ENCODE measurements at places on chromosomes 3 and 15.

- no peak for DNase-seq
Measured at GRCh38 chr15:33964665-33965040, 3.6 kb upstream of the CHRM5 start.

DNA sequence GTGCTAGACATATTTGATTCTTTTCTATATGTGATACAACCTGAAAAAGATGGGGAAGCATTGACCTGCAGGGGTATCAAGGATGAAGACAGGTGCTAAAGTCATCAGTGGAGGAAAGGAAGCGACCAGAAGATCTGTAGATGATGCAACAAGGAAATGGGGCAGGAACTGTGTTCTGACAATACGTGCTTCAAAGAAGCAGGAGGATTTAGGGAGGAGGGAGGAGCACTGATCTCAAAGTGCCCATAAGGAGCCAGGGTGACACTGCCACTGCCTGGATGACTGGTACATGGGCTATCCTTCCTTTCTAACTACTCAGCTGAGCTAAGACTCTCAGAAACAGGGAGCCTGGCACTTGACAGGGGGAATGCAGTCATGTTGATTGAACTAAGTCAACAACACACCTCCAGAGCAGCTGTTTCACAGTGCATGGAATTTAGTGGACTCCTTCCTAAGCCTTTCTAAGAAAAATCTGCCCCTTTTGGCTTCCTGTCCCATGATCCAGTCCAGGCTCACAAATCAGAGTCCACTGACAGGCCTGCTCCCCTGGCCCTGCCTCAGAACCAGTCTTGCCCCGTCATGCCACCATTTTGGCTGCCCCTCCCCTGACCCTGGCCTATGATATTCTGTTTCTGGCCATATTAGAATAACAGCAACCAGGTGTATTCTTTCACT is 12.0 kb downstream of the LYSMD4 start:
- no peak for DNase-seq

DNA sequence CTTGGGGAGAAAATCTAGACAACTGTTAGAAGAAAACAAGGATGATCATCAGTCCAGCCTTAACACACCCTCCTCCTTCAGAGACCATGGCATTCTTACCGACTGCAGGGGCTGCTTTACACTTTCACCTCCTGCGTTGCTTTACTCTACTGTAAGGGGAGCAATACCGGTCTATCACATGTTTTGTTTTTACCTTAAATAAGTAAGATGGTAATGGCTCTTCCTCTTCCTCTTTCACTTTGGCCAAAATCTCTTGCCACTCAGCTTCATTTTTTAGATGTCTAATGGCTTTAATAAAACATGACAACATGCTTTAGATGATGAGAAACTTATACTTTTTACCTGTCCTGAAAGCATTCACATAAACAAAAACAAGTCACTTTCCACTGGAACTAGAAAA is 33.4 kb upstream of the STIMATE start:
- DNase-seq, result no peak

DNA sequence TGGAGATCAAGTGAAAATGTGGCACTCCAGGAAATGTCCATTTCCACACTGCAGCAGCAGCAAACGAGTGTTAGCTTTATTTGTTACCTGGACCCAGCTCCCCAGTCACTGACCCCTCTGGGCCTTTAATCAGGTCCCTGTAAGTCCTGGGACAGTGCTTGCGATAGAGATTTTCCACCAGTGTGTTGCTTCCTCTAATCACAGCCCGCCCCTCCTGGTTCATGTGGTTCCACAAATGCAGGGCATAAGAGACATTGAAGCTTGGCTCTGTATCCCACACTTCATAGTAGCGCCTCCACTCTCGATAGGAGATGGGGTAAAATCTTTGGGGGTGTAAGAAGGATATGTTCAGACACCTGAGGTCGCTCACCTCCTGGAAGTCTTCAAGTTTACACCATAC is 8.0 kb downstream of the A4GNT start:
- no peak for DNase-seq

DNA sequence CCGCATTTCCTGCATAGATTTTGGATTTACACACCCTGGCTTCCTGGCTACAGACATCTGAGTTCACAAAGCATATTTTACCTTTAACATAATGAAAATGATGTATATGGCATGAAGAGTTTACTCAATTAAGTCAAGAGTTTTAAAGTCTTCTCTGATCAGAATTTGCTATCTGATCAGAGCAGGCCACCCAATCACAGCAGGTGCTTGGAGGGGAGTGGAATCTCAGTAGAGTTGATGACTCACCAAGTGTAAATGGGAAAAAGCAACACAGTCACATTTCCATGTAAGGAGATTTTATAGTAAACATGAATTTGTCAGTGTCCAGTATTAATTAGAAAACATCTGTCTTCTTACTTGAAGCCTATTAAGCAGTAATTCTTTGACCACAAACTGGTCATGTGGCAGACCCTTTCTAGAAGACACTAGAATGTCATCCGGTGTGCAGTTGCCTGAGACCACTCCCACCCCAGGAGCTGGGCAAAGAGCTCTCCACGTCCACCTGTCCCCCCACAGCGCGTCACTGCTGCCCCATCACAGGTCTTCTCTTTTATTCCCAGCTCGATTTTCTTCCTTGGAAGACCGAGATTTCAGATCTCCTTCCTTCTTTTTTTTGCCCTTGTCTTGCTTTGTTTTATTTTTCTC is 10.8 kb downstream of the MESD start:
- DNase-seq, result no peak

DNA sequence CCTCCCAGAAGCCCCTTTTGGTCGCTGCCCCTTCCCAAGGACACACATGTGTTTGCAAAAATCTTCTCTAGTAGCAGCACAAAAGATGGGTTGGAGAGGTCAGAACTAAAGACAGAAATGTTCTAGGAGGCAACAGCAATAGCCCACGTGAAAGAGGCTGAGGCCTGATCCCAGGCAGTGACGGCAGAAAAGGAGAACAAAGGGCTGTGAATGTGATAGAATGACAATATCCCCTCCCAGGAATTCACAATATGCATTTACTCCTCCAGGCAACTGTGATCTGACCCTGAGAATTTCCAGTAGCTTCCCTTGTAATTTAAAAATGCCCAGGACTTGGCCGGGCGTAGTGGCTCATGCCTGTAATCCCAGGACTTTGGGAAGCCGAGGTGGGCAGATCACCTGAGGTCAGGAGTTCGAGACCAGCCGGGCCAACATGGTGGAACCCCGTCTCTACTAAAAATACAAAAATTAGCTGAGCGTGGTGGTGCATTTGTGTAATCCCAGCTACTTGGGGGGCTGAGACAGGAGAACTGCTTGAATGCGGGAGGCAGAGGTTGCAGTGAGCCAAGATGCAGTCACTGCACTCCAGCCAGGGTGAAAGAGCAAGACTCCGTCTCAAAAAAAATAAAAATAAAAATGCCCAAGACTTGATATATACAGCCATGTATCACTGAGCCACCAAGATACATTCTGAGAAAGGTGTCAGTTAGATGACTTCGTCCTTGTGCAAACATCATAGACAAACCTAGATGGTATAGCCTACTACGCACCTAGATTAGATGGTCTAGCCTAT is 43.6 kb upstream of the PIAS1 start:
- no peak for DNase-seq

DNA sequence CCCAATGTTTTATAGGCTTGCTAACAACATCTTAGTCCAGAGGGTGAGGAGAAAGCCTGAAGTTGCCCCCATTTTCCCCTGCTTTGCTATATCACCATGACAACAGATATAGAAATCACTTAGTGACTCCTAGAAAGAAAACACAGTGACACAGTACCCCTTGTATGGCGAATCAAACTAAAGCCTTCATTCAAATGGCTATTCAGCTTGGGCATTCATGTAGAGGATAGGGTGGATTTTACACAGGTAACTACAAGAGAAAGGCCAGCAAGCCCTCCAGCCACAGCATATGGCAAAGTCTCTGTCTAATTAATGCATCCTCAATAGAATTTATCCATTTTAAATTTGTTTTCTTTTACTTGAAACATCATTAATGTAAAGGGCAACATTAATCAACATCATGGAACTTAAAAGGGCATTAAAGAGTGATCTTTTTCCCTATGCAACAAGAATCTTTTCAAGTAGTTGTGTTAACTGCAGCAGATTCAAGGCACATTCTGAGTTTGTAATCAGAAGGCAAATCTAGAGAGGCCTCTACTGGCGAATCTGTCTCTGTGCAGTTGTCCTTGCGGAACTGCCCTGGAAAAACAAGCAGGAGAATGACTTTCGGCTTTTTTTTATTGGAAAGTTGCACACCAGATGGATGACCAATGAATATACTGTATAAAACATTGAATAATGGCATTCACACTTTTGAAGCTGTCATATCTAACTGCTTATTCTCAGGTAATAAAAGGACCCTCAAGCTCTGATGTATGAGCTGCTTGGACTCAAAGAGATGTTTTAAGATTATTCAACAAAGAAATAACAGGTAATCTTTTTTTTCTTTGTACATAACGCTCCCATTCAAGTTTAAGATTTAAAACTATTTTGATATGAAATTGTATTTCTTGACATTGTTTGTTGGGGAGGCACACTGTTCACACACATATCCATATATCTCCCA is 621.7 kb upstream of the AGTR1 start:
- no peak for DNase-seq

DNA sequence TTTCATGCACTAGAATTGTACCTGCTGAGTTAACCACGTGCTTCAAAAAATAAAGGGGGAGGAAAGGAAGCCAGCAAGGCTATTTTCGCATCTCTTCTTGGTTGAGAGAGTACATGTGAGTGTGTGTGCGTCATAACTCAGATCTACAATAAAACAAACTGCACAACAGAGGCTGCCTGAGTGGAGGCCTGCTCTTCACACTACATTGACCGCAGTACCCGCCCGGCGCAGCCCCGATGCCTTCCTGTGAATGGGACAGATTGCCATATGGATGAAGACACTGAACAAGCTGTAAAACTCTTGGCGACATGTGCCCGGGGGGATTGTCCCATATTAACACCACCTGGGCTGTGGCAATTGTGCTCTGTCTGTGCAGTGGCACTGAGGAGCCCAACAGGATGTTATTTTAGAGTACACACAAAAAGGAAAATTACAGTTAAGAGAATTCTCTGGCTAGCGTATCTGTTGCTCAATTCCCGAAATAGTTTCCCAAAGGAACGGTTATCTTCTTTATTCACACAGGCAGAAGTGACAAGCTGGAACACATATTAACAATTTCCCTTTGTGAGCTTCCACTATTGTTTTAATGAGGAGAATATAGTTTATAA is 551.5 kb downstream of the FOXP1 start:
- DNase-seq, result no peak

DNA sequence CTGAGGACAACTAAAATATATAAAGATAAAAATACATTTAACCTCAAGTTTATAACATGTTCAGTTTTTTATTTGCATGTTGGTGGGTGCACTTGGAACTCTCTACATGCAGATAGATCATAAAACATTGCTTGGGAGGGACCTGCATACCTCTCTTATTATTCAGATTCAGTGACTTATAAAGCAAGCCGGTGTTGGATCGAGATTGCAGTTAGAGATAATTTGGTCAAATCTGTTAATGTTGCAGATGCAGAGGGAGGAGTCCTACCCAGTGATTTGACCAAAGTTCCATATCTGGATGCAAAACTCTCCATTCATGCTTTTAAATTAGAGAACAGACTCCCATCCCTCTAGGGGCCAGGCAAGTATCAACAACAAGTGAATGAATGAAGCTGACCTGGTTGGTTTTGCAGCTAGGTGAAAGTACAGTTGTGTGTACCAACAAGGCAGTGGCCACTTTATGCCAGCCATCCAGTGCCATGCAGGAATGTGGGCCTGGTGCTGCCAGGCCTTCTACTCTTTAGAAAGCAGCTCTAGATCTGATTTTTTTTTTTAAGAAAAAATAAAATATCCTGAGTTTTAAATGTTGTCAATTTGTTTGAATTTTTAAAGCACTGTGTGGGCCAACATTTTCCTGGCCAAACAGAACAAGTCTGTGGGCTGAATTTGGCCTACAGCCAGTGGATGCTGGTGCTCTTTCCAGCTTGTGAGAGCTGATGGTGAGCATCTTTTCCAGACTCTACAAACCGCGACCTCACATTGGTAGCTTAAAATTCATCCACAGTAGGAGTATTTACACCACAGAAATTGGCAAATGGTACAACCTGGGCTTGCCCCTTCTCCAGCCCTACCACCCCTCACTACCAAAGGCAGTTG is 12.3 kb downstream of the CDIN1 start:
- no peak for DNase-seq

DNA sequence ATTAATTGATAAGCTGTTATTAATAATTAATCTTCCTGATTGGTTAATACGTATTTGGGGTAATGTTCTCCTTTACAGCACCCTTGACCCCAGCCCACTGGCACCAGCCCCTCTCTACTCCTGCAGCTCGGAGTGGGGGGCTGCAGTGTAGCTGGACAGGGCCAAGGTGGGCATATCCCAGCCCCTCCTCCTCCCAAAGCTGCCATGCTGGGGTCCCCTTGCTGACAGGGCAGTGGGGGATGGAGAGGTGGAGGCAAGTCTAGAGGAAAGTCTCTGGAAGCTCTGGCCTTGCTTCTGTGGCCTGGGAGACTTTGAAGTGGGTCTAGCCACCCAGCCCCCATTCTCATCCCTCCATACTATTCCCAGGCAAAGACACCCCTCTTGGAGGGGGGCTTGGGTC is 35.8 kb downstream of the HCN4 start:
- no peak for DNase-seq

DNA sequence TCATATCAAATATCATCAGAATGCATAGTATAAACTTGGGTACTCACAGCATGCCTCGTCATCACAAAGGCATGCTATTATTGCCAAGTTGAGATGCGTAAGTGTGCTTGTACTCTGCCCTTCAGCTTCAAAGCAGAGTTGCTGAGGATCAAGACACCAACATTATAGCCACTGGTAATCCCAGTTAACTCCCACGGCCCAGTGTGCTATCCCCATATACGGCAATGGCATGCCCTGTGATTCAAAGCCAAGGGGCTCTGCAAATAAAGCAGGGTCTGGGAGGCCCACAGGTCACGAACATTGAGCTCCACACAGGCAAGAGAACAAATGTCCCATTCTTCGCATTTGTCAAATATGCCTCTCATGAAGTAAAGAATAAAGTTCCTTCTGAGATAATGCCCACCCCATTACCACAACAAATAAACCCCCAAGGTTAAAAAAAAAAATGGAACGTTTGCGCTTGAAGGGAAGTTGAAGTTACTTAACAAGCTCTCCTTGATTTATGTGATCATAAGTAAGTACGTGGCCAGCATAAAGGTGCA is 298.1 kb upstream of the NECTIN3 start:
- no peak for DNase-seq

GRCh38 chr3:71591101-71591500 is 7.6 kb upstream of the FOXP1 start:
- DNase-seq, result no peak

All from stimulated activated naive CD4-positive, alpha-beta T cell treated with Interleukin-2 at 50 U/mL for 16 hours (primary cell).